Endodermal cell (in vitro differentiated cells): ENCODE measurements at places on chromosomes 3 and 15. TPM values are rescaled to one million over a fixed set of nuclear protein-coding genes. Genes with fewer than 3 reads are reported as not detected.

DNA sequence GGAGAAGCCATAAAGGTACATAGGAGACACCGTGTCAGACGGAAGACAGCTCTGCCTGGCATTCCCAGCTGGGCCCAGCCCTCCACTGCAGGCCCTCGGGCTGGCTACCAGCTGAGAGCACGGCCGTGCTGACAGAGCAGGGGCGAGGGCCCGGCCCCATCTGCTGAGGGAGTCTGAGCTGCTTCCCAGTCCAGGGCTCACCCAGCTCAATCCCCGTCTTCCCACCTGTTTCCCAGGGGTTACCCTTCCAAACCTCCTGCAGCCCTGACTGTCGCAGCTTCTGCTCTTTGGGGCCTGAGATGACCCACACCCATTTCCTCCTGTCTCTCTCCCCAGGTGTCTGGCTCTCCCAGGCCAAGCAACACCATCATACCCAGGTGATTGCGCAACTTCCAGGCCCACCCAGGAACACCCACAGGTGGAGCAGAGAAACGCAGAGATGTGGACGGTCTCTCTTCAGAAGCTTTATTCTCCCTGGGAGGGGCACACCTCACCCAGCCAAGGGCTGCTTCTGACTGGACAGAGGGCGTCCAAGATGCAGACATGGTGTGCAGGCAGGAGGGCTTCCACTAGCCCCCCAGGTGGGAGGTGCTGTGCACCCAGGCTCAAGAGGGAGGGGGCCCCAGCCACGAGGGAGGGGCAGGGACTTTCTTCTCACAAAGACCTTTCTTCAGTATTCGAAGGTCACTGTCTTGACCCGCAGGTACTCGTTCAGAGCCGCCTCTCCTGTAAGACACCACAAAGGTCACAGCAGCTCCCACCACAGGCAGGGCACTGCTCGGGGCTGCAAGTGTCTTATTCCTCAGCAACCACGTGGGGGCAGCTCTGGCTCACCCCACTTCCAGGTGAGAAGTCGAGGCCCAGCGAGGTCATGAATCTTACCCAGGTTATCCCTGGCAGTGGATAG, 19.4 kb upstream of the SLC41A3 start:
- peak; percentile 73 for DNase-seq

DNA sequence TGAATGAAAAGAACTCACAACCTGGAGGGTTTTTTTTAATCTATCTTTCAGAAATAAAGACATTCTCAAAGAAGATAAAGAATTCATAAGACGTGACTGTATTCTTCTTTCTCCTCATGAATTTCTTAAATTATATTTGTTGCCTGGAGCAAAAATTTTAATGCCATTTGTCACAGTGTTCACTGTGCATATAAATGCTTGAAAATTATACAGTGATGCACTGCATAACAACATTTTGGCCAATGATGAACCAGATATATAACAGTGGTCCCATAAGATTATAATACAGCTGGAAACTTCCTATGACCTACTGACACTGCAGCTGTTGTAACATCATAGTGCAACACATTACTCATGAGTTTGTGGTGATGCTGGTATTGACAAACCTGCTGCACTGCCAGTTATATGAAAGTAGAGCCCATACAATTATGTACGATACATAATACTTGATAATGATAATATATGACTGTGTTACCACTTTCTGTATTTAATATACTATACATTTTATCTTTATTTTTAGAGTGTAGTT, 67.3 kb downstream of the P2RY1 start:
- DNase-seq, result no peak

GRCh38 chr15:92653836-92654539, 1.6 kb downstream of the FAM174B start:
- DNase-seq, result peak; percentile 79

DNA sequence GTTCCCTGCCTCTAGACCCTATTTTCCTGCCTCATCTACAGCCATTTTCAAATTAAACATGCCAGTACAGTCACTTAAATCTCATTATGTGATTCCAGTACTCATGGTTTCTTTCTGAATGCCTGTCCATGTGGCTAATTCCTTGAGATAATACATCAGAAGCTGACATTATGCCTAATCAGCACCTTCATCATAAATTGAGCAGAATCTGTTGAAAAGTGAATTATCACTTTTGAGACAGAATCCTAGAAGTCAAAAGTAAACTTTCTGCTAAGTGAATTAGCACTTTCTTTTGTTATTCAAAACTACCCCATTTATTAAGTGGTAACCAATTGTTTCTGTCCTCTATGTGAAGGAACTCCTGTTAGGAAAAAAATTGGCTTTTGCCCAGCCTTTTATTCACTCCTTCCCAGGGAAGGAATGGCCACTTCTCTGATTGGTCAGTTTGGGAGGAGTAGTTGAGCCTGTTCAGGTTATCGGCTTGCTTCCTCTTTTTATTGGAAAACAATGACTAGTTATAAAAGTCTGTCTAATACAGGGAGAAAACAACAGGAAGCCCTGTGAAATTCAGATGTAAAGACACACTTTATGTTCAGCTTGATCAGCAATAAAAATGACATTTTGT, 40.5 kb downstream of the OSTN start:
- DNase-seq, result no peak

GRCh38 chr3:189300345-189300744, 128.6 kb downstream of the TPRG1 start:
- DNase-seq, result no peak

GRCh38 chr3:143139762-143140161, 20.2 kb downstream of the CHST2 start:
- DNase-seq, result no peak

GRCh38 chr3:27533718-27534573, 49.8 kb upstream of the SLC4A7 start:
- peak; percentile 94 for DNase-seq

GRCh38 chr3:176789947-176790346, 407.3 kb downstream of the TBL1XR1 start:
- no peak for DNase-seq

DNA sequence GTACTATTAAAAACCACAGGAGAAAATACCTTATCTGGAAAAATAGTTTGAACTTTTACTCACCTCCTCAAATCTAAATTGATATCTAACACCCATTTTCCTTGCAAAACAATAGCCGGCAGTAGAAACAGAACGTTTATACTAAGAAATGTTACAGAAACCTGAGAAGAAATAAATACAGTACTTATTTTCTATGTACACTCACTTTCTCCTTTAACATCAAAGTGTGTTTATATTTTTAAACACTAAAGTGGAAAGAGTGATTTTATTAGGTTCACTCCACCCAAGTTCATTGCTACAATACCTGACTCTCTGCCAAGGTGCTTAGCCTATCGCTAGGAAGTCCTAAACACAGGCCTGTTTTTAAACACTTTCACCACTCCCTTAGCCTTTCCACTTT, 87.8 kb upstream of the TJP1 start:
- no peak for DNase-seq

The CLSTN2 gene
- 0.13 to 0.59 TPM (median 0.23 TPM) in 3 replicates for total RNA-seq

The SOX14 gene
- total RNA-seq, result 0.33 TPM in 1 of 3 replicates, not detected in the others

The ICE2 gene
- total RNA-seq, result 54.2 to 107 TPM (median 99.7 TPM) in 3 replicates

The SLC22A13 gene
- total RNA-seq, result 0.21 to 0.33 TPM (median 0.29 TPM) in 3 replicates

The OR5K2 gene
- total RNA-seq, result not detected in 3 replicates
